ENCODE measurements at places on chromosomes 11 and 22. TPM values are rescaled to one million over a fixed set of nuclear protein-coding genes. Genes with fewer than 3 reads are reported as not detected.

Gene PUS3
- 16.1 TPM for total RNA-seq

Gene MIOX
- not detected for total RNA-seq

Gene MIAT
- 5.9 TPM for total RNA-seq

Gene SLC25A22
- total RNA-seq, result 54.4 TPM

Gene CNTN5
- total RNA-seq, result not detected

Gene C22orf42
- not detected for total RNA-seq

Gene CBLIF
- total RNA-seq, result not detected

Gene APOA5
- not detected for total RNA-seq

Gene TH
- not detected for total RNA-seq

Gene DEPDC5
- total RNA-seq, result 39.3 TPM

- H3K27me3 ChIP-seq, result peaks cover 9% of the 10 kb centered on the region
- H3K36me3 ChIP-seq, result no peaks in the 10 kb centered on the region
- no peaks in the 10 kb centered on the region for H3K4me1 ChIP-seq
Observed at GRCh38 chr11:79209540-79210266, 231.1 kb downstream of the TENM4 start.

DNA sequence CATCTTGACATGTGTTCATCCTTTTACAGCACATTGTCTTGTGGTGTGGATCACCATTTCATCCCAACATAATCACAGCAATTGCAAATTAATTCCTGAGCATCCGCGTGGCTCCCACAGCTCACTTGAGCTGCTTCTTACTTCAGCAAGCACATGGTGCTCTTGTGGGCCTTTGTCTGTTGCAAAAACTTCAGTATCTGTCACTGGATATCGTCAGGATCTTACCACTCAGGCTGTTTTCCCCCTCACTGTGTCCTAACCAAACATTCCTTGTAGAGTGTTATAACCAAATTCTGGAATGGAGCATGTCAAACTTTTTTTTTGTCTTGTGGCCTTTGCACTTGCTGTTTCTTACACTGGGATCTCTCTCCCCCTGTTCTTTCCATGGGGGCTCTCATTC is 683.1 kb upstream of the ARHGAP42 start:
- H3K36me3 ChIP-seq, result no peaks in the 10 kb centered on the region
- DNase-seq, result no peak
- H3K4me3 ChIP-seq, result no peak overlapping the region
- H3K27me3 ChIP-seq, result no peaks in the 10 kb centered on the region

DNA sequence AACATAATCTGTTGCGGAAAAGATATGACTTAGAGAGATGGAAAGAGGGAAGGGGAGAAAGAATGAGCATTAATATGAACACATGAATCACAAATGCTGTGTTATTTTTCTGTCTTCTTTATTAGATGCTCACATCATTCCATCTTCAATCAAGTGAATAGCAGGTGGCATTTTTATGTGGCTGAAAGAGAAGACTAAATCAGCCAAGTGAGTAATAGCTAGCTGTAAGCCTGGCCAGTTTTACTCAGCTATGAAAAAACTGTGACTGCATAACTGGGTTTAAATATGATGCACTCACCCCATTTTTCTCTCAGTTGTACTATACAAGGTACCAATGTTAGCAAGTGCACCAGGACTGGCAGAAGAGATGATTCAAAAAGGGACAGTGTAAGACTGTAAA is 571.1 kb downstream of the JRKL start:
- no peak overlapping the region for H3K4me3 ChIP-seq
- H3K4me1 ChIP-seq, result no peaks in the 10 kb centered on the region
- H3K27me3 ChIP-seq, result no peaks in the 10 kb centered on the region
- H3K36me3 ChIP-seq, result no peaks in the 10 kb centered on the region

GRCh38 chr11:111335549-111335948 is 37.2 kb downstream of the POU2AF3 start:
- DNase-seq, result no peak
- no peaks in the 10 kb centered on the region for H3K27me3 ChIP-seq
- H3K4me3 ChIP-seq, result no peak overlapping the region
- peaks cover 6% of the 10 kb centered on the region for H3K36me3 ChIP-seq
- no peaks in the 10 kb centered on the region for H3K4me1 ChIP-seq
- H3K27ac ChIP-seq, result no peak overlapping the region

DNA sequence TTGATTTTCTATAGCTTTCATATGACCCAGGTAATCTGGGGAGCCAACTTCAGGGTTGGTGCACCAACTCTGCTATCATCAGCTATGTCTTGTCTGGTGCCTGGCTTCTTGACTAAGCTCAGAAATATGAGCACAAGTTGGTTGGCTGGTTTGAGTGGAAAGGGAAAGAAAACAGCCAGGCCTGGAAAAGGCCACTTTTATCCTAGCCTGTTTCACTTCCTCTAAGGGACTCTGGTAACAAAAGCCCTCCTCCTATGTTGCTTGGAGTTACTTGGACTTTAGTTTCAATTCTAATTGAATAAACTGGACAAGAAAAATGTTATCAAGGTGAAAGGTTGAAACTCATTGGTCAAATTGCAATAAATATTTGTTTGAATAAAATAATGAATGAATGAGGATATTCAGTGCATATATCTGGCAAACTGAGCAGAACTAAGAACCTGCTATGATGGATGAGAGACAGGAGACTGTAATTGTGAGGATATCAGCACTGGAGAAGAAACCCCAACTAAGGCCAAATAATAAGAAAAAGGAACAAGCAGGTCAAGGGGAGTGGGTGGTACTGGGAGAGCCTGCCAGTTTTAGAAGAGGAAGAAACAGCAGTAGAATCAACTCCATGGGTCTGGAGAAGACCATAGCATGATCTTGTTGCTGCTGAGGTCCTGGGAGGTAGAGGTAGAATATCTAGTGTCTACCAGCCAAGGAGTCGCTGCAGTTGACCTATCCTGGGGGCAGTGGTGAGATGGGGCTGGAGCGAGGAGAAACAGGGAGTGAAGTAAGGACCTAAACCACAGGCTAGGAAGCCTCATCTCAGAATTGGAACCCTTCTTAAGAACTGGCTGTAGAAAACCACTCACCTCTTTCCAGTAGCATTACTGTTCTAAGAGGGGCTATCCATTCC is 8.2 kb downstream of the ROBO4 start:
- H3K27me3 ChIP-seq, result no peaks in the 10 kb centered on the region
- no peak for DNase-seq
- no peaks in the 10 kb centered on the region for H3K36me3 ChIP-seq
- no peak overlapping the region for H3K4me3 ChIP-seq

DNA sequence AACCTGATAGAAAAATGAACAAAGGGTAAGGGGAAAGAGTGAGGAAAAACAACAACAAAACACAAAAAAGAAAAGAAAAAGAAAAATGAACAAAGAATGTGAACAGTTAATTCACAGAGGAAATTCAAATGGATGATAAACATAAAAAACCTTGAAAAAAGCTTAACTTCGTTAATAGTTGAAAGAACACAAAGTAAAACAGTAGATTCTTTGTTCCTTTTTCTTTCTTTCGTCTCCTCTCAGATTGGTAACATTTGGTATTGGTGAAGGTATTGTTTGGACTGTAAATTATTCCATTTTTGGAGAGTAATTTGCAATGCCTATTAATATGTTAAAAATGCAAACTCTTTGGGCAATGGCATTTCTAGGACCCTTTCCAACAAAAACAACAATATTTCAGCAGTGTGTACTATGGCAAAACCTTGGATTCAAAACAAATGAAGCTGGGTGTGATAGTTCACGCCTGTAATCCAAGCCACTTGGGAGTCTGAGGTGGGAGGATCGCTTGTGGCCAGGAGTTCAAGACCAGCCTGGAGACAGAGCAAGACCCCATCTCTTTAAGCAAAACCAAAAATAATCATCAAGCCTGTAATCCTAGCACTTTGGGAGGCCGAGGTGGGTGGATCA is 3.3 kb upstream of the BACE1 start:
- H3K36me3 ChIP-seq, result no peaks in the 10 kb centered on the region
- DNase-seq, result no peak
- H3K4me1 ChIP-seq, result peaks cover 4% of the 10 kb centered on the region
- no peak overlapping the region for H3K4me3 ChIP-seq
- H3K27me3 ChIP-seq, result peaks cover 29% of the 10 kb centered on the region

GRCh38 chr11:83655976-83656375 is 369.8 kb upstream of the CCDC90B start:
- H3K27me3 ChIP-seq, result no peaks in the 10 kb centered on the region
- no peaks in the 10 kb centered on the region for H3K4me1 ChIP-seq
- DNase-seq, result no peak

DNA sequence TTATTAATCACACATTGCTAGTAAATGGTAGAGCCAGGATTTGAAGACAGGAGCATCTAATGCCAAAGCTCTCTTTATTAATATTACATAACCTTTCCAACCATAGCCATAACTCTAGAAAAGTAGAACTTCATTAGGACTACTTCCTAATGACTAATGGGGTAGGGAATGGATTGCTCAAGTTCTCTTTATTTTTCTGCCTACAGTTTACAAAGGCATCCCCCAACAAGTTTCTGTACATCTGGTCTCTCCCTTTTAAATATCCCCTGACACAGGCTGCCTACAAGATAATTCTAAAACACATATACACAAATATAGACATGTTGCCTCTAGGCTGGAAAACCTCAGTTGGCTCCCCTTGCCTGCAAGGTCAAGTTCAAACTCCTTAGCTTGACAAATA is 534.9 kb downstream of the SOX6 start:
- H3K36me3 ChIP-seq, result no peaks in the 10 kb centered on the region
- H3K4me1 ChIP-seq, result peaks cover 3% of the 10 kb centered on the region
- no peak for DNase-seq
- H3K27me3 ChIP-seq, result peaks cover 36% of the 10 kb centered on the region
- no peak overlapping the region for H3K27ac ChIP-seq

GRCh38 chr11:102047305-102047924 is at the start of gene CFAP300:
TSS of gene CFAP300 (plus strand) at chr11:102047437. CDS start at chr11:102047471, 34 bp downstream.
- no peak within 1 kb of the TSS for H3K27ac ChIP-seq
- H3K27me3 ChIP-seq, result peaks cover 46% of the 10 kb centered on the region
- H3K4me3 ChIP-seq, result peak within 1 kb of the TSS; percentile 52
- H3K36me3 ChIP-seq, result no peaks in the 10 kb centered on the region

DNA sequence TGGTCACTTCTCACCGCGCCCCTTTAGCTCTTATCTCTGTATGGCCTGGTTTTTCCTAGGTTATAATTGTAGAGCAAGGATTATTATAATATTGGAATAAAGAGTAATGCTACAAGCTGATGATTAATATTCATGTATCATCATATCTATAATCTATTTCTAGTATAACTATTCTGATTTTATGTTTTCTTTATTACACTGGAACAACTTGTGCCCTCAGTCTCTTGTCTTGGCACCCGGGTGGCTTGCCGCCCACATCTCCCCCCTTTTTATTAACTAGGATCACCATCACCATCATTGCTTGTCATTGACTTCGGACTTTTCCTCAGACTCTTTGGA is 11.0 kb downstream of the OR52K1 start:
- H3K4me3 ChIP-seq, result no peak overlapping the region
- H3K36me3 ChIP-seq, result no peaks in the 10 kb centered on the region
- peaks cover 6% of the 10 kb centered on the region for H3K4me1 ChIP-seq
- H3K27ac ChIP-seq, result no peak overlapping the region

DNA sequence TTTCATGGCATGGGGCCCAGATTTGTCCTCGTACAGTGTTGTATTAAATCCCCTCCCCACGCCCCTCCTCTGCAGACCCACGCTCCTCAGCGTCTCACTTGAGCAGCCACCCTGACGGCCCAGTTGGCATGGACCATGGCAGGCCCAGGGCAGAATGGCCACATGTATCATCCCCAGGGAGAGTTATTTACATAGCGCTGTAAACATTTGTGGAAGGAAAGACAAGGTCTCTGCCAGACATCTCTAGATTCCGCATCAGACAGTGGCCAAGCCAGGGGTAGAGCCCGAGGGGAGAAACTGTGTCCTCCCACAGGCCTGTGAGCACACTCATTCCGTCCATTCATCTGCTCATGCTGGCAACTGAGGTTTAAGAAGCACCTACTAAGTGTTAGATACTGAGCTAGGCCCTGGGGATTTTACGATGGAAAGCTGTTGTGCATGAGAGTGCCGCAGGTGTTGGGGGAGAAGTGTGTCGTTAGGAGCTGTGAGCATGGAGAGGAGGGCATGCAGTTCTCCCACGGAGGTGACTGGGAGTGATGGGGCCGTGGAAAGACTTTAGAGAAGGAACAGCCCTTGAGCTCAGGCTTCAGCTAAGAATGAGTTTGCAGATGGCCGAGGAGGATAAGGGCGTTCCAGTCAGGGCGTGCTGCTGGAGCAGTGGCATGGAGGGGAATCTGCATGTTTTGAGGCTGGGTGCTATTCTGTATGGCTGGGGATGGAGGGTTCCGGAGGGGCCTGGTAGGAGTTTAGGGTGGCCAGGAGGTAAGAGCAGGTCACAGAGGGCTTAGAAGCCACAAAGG is 94.9 kb downstream of the GRIK4 start:
- H3K4me3 ChIP-seq, result no peak overlapping the region
- no peaks in the 10 kb centered on the region for H3K4me1 ChIP-seq
- no peak overlapping the region for H3K27ac ChIP-seq
- no peaks in the 10 kb centered on the region for H3K36me3 ChIP-seq
- DNase-seq, result no peak

DNA sequence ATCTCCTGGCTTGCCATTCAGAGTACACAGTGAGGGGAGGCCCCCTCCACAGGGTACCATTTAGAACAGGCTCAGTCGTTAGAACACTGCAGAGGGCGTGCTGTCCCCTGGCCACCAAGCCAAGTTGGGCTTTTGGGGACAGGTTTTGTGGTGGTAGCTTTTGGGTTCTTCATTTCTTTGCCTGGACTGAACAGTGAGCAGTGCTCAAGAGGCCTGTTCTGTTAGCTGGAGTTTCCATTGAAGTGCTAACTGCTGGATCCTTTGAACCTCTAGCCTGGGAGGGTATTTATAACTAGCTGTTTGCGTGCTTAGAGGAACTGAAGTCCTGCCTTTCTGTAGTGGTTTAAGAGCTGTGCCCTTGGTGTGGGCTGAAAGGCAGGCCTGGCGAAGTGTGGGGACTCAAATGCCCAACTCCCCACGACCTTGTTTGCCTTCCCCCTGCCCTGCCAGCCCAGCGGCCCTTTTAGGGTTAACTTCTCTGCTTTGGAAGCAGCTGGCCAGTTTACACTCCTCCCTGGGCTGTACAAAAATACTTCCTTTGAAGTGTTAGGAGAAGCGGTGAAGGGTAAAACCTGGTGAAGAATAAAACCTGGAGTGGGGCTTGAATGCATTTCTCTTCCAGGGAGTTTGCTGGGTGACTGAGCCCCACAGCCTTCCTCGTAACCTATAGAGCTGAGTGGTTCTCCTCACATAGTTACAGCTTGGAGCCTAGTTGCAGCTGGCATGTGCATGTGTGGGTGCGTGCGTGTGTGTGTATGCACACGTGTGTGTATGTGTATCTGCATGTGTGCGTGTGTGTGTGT is 34.6 kb downstream of the ZNRF3 start:
- H3K27ac ChIP-seq, result no peak overlapping the region
- H3K4me3 ChIP-seq, result no peak overlapping the region
- no peaks in the 10 kb centered on the region for H3K36me3 ChIP-seq
- H3K27me3 ChIP-seq, result peaks cover 60% of the 10 kb centered on the region
- peaks cover 11% of the 10 kb centered on the region for H3K4me1 ChIP-seq
- no peak for DNase-seq
